Left hindlimb (tissue), 1 donor: ENCODE measurements at places on chromosomes 6 and 20.

- DNase-seq, result no peak
These were observed 62.2 kb downstream of the MYLK4 start for GRCh38 chr6:2688401-2689064.

- DNase-seq, result no peak
These were observed 144.4 kb upstream of the EXOC2 start for GRCh38 chr6:837380-837779.

- no peak for DNase-seq
These were observed 67.6 kb downstream of the B4GALT5 start for GRCh38 chr20:49646126-49646525.

DNA sequence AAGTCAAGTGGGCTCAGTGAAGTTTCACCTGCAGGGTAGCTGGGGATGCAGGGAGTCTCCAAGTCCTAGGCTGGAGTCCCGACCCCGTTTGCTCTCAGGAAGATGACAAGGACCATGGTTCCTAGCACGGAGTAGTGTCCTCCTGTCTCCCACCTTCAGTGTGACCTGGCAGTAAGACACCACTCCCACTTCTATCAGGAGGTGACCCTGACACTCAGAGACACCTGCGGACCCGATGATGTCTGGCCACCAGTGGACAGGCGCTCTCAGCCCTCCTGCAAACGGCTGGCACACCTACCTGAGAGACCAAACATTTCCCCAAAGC is 1.1 kb downstream of the SOD2 start:
- DNase-seq, result no peak

GRCh38 chr6:2542101-2542857 is 208.4 kb downstream of the MYLK4 start:
- DNase-seq, result no peak

- no peak for DNase-seq
These were observed 7.2 kb upstream of the PFDN4 start for GRCh38 chr20:54200487-54201267.

- DNase-seq, result no peak
These were observed 126.5 kb downstream of the SLC24A3 start for GRCh38 chr20:19338960-19339359.
